ENCODE measurements at places on chromosomes 7 and 10. TPM values are rescaled to one million over a fixed set of nuclear protein-coding genes. Genes with fewer than 3 reads are reported as not detected.

Gene PPP1R17
- not detected for total RNA-seq

Gene OPN1SW
- not detected for total RNA-seq

Gene SPDYE3
- not detected for total RNA-seq

DNA sequence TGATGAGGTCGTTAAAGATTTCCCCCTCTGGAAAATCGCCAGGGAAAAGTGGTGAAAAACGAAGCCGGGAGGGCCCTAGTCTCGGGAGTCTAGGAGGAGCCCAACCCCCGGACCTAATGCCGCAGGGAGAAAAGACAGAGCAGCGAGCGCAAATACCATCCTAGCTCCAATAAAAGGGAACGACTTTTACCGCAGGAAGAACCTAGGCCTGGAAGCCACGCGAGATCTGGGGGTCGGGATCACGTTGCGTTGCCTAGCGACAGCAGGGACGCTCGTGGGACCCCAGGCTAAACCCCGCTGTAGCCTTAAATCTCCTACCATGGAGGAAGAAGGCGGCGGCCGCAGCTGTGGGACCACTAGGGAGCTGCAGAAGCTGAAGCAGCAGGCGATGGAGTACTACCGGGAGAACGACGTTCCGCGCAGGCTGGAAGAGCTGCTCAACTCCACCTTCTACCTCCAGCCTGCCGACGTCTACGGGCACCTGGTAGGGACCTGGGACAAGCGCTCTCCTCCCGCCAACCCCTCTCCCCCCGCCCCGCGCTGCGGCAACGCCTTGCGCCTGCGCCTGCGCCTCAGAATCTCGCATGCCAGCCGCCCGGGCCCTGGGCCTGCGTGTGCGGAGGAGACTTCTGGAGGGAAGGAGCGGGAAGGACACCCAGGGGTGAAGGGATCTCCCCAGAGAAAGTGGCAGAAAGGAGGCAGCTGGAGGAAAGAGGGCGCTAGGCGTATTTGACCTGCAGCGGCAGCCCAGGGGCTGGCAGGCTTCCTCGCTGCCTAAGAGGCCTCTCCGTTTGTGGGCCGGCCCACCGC lies at the start of gene ENO4:
ENO4 (plus strand) TSS at position 252 of the 810 bp plus-strand sequence; CDS start at position 320, 68 bp downstream.
- peak; percentile 83 for DNase-seq

DNA sequence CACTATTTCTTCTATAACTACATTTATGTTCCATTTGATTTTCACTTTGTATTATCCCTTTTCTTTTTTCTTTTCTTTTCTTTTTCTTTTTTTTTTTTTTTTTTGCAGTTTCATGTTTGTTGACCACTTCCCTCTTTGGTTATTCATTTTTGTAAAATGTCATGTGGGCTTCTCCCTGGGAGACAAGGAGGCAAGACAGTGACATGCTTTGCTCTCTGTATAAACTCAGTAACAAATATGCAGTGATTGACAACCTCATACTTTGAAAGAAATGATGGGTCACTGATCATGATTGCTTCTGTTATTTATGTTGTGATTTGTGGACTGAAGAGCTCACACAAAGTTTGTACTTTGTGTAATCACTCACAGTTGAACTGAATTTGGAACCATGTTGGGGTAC lies 90.2 kb upstream of the ABI1 start:
- no peak for DNase-seq

DNA sequence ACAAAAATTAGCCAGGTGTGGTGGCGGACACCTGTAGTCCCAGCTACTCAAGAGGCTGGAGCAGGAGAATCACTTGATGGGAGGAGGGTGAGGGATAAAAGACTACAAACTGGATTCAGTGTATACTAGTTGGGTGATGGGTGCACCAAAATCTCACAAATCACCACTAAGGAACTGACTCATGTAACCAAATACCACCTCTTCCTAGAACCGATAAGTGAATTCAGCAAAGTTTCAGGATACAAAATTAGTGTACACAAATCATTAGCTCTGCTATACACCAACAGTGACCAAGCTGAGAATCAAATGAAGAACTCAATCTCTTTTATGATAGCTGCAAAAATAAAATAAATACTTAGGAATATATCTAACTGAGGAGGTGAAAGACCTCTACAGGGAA lies 23.0 kb upstream of the DMBT1 start:
- no peak for DNase-seq

- DNase-seq, result no peak
These were observed 31.0 kb downstream of the NUP42 start for GRCh38 chr7:23212841-23213240.
